ENCODE measurements at places on chromosomes 12 and 14.

GRCh38 chr12:22250762-22251161 is 83.7 kb downstream of the ST8SIA1 start:
- DNase-seq, result no peak

DNA sequence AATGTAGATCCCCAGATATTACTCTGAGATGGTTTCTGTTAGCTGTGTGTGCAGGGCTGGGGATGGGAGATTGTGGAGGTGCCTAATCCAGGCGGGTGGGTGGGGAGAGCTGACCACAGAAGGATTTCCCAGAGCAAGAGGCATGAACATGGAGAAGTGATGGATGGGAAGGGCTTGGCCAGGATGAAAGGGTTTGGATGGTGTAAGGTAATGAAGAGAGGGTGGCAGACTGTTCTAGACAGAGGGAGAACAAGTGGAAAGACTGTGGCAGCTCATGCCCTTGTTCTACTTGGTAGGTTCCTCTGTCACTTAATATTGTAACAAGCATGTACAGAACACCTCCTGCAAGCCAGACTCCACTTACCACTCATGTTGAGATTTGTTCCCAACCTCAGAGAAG is 187.8 kb downstream of the NPAS3 start:
- DNase-seq, result no peak

DNA sequence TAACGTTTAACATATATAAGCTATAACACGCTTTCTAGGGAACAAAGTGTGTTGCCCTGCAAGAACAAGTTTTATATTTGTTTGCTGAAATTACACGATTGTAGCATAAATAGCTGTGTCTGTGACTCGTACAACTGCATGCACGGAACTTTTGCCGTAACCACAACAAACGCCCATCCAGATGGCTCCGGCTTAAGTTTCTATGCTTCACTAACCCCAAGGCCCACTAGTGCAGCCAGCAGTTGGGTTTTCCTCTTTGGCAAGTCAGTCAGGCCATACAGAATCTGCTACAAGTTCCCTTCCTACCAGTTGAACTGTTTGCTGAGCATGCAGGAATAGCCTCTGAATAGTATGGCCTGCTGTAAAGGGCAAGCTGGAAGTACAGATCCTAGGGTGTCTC is 12.1 kb downstream of the CSRP2 start:
- DNase-seq, result no peak

DNA sequence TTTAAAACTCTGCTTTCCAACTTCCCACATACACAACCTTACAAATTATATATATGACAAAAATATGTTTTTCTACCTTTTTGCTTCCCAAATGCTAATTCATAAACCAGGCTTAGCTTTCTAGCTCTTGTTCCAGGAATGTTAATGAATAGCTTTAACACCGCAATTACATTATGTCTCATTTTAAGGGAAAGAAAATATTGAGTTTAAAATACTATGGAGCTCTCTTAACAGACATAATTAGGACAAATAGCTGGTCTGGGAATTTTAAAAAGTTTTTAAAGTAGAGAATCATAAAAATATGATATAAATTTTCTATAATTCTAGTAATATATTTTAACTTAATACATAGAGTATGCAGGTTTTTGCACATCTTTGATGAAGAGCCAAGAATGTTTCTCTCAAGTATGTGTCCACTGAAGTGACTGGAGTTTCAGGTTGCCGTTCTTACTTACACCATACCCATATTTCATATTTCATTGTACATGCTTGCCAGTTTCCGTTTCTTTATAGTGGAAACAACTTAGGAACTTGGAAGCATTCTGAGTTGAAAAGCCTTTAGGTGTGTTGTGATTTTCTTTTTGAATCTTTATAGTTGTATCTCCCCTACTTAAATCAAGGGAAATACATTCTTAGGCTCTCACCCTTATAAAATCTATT is 90.6 kb upstream of the SLCO1C1 start:
- no peak for DNase-seq

- no peak for DNase-seq
These were observed 39.6 kb downstream of the RAD52 start for GRCh38 chr12:909861-910260.

- no peak for DNase-seq
These were observed 22.5 kb upstream of the NKX2-8 start for GRCh38 chr14:36604757-36605505.

DNA sequence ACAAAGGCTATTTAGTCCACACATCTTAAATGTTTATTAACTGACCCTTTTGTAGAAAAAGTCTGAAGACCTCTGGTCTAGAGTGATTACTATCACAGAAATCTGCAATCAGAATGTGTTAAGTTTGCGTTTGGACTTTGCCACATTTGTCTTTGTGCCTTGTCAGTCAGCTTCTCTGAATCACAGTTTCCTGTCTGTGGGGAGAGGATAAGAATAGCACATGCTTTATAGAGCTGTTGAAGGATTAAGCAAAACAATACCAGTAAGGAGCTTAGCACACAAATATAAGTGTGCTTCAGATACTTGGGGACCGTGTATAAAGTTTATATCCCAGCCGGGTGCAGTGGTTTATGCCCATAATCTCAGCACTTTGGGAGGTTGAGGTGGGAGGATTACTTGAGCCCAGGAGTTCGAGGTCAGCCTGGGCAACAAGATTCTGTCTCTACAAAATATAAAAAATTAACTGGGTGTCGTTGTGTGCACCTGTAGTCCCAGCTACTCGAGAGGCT is 63.0 kb upstream of the BTG1 start:
- DNase-seq, result no peak

DNA sequence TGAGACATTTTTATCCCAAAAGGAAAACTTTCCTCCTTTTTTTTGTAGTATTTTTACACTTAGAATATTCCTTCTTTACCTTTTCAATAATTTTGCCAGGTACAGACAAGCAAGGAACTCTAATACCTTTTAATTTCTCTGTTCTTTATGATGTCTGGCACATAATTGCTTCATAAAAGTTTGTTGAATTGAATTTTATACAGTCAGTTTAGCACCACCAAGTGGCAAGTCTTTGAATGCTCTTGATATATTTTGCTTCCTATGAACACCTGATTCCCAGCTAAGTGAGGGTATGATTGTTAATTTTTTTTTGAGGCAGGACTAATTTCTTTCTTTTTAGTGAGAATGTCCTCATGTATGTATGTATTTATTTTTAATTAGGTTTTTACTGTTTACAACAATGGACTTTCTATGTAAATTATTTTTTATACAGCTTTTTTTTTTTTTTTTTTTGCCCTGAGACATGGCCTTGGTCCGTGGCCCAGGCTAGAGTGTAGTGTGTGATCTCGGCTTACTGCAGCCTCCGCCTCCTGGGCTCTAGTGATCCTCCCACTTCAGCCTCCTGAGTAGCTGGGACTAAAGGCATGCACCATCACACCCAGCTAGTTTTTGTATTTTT is 6.9 kb downstream of the TBC1D15 start:
- no peak for DNase-seq

GRCh38 chr14:68696266-68696665 is 96.6 kb downstream of the ZFP36L1 start:
- DNase-seq, result no peak

DNA sequence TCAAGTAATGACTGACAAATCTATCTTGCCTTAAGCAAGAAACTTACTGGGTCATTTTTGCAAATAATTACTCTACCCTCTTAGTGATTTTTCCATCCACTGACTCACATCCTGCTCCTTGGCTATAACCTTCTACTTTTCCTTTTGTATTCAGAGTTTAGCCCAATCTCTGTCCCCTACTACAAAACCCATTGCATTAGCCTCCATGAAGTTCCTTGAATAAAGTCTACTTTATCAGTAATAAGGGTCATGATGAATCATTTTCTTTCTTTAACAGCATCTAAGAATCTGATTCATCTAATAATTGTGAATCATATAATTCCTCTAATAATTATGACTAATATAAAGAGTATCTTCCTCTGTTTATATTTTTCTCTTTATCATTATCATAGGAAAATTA is 132.6 kb downstream of the NTS start:
- DNase-seq, result no peak

DNA sequence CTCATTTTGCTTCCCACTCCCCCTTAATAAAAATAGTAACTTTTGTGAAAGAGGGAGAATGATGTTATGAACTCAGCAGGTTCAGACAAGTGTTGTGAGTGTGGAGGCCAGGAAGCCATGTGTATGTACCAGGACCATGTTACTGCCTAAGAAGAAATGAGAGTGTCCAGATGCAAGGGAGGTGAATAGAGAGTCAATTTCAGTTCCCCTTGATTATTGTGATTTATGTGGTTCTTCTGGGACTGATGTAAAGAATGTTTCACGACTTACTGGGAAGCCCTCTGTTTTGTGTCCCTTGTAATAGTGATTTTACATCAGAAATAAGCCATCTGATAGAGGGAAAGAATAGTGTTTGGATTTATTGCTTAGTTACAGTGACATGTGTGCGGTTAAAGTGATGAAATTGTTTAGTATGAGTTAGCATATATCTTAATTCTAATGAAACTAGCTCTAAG is 32.5 kb downstream of the FBXO34 start:
- no peak for DNase-seq

DNA sequence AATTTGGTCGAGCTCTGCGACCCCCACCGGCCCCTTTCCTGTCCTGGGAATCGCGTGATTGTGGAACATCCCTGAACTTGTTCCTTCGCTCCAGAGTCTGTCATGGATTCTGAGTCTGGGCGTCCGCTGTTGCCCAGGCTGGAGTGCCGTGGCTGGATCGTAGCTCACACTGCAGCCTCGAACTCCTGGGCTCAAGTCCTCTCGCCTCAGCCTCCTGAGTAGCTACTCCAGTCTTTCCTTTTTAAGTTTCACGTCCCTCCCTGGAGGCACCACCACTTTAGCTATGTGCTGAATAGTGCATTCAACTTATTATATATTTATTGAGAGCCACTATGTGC is 698 bp downstream of the ACOT6 start:
- no peak for DNase-seq

DNA sequence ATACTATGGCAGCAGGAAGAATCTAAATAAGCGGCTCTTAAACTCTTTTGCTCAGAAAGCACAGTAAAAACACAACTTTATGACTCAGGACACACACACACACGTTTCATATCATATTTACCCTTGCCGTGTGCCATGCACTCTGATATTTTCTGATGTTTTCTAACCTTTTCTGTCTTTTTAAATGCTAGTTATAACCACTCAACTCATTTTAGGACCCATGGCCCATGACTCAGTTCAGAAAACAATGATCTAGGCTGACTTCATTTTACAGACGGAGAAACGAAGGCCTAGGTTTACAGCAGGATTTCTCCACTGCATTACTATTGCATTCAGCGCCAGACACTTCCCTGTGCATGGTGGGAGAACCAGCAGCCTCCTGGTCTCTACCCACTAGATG is 9.1 kb downstream of the VWF start:
- no peak for DNase-seq

DNA sequence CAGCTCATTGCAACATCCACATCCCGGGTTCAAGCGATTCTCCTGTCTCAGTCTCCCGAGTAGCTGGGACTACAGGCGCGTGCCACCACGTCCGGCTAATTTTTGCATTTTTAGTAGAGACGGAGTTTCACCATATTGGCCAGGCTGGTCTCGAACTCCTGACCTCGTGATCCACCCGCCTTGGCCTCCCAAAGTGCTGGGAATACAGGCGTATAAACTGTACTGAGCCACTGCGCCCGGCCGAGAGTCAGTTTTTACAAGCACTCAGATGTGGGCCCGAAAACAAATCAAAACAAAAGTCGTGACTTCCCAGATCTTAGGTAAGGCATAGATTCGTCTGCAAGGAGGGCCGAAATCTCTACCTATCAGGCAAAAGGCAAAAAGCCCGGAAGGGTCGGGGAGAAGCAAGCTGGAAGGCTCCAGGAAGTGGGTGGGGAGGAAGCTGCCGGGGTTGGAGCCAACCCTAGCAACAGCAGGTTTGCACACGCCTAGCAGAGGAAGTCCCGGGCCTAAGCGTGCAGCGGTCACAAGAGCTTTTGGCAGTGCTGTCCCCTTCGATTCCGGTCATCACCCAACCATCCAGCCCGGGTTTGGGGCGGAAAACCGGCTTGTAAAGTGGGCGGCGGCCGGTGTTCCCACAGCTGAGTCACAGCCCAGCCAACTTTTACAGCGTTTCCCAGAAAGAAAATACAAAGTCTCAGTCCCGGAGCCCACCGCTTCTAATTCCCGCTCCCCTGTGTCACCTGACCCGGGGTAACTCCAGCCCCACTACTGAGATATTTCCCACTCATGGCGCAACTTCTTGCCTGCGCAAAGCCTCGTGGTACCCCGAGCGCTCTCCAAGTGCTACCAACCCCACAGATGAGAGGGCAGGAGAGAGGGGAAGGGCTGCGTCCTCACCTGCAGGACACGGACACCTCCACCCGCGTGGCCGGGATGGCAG is 583 bp downstream of the CPNE8 start:
- DNase-seq, result peak; percentile 93

GRCh38 chr12:105334582-105334981 is 4.1 kb downstream of the C12orf75 start:
- DNase-seq, result no peak

DNA sequence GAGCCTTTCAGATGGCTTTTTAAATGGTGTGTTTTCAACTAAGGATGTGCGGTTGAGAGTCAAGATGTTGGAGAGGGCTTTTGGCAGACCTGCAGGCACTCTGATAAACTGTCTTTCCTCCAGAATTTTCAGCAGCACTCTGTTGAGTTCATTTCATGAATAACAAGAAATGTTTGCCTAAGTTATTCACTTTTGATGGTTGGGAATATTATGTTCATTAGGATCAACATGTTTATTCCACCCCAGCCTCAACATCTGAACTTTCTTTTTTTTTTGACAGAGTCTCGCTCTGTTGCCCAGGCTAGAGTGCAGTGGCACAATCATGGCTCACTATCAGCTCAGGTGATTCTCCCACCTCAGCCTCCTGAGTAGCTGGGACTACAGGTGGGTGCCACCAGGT is 68.4 kb downstream of the C12orf75 start:
- no peak for DNase-seq

DNA sequence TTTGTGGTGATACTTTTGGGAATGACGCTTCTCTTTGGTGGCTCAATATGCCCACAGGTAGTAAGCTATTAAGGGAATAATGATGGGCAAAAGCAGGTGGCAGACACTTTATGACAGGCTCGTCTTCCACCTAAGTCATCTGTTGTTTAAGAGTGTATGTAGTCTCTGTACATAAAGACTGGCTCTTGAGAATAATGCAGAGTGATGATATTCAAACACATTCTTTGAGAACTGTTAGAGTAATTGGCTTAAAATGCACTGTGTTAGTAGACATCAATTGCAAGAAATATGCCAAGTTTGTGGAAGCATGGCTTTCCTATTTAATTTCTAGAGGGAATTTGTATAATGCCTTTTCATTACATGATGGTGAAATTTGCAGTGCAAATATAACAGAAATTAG is 694.8 kb upstream of the MIS18BP1 start:
- DNase-seq, result no peak

- DNase-seq, result no peak
These were observed 28.5 kb upstream of the GCH1 start for GRCh38 chr14:54931101-54931500.

Data from spleen (tissue), 13 donors.